ENCODE measurements at places on chromosomes 16 and 17.

DNA sequence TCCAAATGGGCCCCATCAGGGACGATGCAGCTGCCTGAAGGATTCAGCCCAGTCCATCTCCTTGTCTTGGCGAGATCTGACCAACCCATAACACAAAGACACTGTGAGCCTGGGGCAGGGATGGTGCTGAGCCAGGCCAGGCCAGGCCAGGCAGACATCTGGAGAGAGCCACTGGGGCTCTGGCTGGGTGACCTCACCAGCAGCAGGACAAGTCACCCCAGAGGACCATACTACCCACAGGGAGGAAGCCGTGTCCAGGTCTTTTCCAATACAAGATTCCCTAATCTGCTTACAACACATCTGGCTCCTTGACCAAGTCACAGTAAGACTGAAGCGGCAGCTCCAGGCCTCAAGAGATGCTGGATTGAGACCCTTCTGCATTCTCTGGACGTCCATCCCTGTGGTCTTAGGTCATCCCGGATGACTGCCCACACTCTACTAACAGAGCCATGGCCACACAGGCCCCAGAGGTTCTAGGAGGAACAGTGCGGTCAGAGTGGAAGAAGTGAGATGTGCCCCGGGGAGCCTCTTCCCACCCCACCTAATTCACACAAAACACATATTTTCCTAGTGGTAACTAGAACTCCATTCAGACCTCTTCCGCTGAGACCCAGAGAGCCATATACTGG, 81.8 kb upstream of the RCVRN start:
- DNase-seq, result no peak

DNA sequence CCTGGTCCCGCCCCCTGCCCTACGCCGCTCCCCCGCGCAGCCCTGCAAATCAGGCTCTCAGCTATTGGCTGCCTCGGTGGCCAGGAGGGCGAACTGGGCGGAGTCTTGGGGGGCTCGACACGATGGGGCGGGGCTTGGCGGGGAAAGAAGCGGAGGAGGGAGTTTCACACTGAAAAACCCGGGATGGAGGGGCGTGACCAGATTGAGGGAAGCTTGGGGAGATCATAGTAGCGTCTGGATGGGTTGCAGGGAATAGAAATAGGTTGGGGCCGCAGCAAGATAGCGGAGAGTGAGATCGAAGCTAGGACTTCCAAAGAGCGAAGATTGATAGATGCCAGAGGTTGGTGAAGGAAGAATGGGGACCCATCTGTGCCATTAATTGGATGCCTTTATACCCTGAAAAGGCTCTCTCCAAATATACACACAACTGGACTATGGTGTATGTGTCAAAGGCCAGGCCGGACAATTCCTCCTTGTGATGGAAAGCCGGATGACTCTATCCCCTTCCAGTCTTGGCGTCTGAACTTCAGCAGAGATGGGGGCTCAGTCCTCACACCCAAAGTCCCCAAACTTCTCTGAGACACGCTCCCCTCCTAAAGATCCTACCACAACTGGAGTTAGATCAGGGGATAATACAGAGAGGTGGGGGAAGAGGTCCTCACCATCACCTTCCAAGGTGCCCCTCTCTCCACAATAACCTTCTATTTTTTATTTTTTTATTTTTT, 376 bp upstream of the STAC2 start:
- peak; percentile 83 for DNase-seq

DNA sequence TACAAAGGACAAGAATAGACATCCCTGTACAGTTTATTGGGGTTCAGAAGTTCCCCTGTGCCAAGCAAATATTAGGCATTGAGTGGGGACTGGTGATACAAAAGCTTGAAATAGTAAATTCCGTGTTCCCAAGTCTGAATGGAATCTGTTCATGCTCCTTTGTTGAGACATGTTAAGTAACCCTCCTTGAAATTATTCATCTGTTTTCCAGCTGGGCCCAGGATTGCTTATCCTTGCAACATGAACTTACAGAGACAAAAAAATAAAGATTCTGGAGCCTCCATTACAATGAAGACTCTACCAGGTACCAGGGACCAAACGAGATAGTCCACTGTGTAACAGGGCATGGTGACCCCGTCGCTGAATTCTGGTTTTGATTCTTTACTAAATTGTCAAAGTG, 6.1 kb upstream of the CCL8 start:
- DNase-seq, result no peak

GRCh38 chr16:58464047-58464915, 35.7 kb upstream of the NDRG4 start:
- DNase-seq, result peak; percentile 59

- DNase-seq, result no peak
These were observed 28.3 kb upstream of the TENT4B start for GRCh38 chr16:50124769-50125168.

DNA sequence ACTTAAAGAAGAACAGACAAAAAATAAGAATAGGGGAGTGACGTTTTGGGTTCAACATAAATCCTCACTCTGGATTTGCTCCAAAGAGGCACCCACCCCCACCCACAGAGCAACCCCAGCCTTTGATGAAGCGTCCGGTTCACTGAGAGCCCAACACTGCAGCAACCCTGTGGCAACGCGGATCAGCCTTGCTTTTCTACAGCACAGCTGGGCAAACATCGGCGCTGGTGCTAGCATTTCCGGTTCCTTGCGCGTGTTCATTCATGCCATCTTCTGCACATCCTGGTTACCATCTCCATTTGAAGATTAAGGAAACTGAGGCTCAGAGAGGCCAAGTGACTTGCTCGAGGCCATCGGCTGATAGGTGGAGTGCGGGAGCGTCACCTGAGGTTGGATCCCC, 8.7 kb upstream of the GINS2 start:
- DNase-seq, result no peak

DNA sequence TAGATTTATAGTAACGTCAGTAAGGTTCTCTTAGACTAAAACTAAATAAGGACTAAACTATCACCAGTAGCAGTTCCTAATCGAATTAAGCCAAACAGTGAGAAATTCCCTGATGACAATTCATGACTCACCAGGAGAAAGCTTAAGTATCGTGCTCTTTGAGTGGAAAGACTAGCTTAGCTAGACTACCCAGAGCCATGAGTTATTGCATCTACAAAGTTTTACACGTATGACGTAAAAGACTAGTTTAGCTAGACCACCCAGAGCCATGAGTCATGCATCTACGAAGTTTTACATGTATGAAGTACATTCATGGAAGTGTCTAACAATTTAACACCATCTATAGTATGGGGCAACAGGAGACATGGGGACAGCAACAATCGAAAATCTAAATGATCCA, 36.6 kb downstream of the UBE2G1 start:
- no peak for DNase-seq

- no peak for DNase-seq
These were observed 23.5 kb downstream of the TADA2A start for GRCh38 chr17:37430051-37430627.

- DNase-seq, result no peak
These were observed 31.8 kb upstream of the NAT9 start for GRCh38 chr17:74807925-74808324.

GRCh38 chr16:57265850-57266530, 18.5 kb downstream of the PLLP start:
- no peak for DNase-seq

GRCh38 chr16:35319536-35320192, 1860.3 kb downstream of the TP53TG3F start:
- DNase-seq, result no peak

Data from HuH-7.5 (cell line).